Nephron progenitor cell (in vitro differentiated cells): ENCODE measurements at places on chromosomes 16 and 17.
A peak's percentile ranks its signal among the peaks of the same experiment; 100 is the strongest.

- peak within 1 kb of the TSS; percentile 77 for H3K4me3 ChIP-seq
- peak; percentile 78 for DNase-seq
- H3K4me1 ChIP-seq, result peaks cover 16% of the 10 kb centered on the region
- no peak within 1 kb of the TSS for H3K27ac ChIP-seq
- H3K36me3 ChIP-seq, result no peaks in the 10 kb centered on the region
Observed at GRCh38 chr16:56637814-56638750, at the start of gene MT1A. Gene MT1A, plus strand, starts transcription at chr16:56638666. Its CDS starts 73 bp downstream, at chr16:56638739.

GRCh38 chr17:66364508-66364907 is 62.1 kb downstream of the PRKCA start:
- H3K27ac ChIP-seq, result no peak overlapping the region
- DNase-seq, result no peak
- H3K4me3 ChIP-seq, result no peak overlapping the region
- H3K36me3 ChIP-seq, result no peaks in the 10 kb centered on the region
- H3K27me3 ChIP-seq, result no peaks in the 10 kb centered on the region
- H3K4me1 ChIP-seq, result peaks cover 21% of the 10 kb centered on the region

DNA sequence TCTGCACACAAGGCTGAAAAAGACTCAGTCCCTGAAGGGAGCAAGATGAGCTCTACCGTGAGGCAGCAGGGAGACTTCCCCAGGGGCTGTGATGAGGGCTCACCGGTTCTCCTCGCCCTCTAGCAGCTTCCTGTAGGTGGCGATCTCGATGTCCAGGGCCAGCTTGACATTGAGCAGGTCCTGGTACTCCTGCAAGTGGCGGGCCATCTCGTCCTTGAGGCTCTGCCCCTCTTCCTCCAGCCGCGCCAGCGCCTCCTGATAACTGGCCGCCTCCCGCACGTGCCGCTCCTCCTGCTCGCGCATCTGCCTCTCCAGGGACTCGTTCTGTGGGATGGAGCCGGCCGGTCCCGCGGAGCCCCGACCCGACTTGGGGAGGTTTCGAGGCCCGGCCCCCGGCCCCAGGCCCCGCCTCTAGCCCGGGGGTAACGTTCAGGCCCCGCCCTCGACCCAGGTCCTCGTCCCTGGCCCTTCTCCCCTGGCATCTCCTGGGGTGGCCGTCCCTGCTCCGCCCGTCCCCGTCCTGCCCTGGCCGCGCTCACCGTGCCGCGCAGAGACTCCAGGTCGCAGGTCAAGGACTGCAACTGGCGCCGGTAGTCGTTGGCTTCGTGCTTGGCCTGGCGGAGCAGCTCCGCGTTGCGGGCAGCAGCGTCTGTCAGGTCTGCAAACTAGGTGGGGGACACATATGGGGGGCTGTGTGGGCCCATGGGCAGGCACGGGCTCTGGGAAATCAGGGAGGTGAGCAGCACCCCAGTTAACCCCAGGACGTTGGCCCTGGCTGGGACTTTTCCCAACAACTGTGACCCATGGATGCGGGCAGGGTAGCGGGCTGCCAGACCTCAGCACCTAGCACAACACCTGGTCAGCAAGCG is 3.9 kb downstream of the GFAP start:
- peak; percentile 70 for DNase-seq
- H3K27me3 ChIP-seq, result peaks cover 47% of the 10 kb centered on the region
- peak overlapping the region; percentile 44 for H3K4me3 ChIP-seq
- H3K36me3 ChIP-seq, result no peaks in the 10 kb centered on the region
- no peak overlapping the region for H3K27ac ChIP-seq

DNA sequence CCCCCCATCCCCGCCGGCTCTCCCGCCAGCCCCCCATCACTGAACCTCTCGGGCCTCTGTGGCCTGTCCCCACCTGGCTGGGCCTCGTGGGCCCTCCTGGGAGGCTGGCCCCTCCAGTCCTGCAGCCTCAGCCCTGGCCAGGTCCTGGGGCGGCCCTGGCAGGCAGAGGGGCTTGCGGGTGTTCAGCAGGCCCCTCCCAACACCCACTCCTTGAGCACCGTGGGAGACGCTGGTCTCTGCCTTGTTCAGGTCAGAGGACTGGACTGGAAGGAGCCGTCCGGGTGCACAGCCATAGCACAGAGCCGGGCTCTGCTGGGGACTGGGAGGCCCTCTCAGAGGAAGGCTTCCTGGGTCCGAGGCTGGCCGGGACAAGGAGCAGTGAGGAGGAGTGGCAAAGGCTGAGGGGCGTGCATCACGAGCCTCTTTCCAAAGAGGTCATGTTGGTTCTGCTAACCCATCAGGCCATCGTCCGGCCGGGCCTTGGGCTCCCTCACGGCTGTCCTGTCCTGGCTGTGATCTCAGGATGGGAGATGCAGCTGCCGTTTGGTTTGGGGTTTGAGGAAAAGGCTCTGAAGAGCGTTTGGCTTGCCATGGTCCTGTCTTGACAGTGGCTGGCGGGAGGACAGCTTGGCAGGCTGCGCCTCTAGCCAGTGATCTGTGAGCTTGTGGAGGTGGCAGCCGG is 6.3 kb upstream of the PABPN1L start:
- peaks cover 15% of the 10 kb centered on the region for H3K27me3 ChIP-seq
- no peaks in the 10 kb centered on the region for H3K36me3 ChIP-seq
- DNase-seq, result no peak
- no peak overlapping the region for H3K4me3 ChIP-seq

DNA sequence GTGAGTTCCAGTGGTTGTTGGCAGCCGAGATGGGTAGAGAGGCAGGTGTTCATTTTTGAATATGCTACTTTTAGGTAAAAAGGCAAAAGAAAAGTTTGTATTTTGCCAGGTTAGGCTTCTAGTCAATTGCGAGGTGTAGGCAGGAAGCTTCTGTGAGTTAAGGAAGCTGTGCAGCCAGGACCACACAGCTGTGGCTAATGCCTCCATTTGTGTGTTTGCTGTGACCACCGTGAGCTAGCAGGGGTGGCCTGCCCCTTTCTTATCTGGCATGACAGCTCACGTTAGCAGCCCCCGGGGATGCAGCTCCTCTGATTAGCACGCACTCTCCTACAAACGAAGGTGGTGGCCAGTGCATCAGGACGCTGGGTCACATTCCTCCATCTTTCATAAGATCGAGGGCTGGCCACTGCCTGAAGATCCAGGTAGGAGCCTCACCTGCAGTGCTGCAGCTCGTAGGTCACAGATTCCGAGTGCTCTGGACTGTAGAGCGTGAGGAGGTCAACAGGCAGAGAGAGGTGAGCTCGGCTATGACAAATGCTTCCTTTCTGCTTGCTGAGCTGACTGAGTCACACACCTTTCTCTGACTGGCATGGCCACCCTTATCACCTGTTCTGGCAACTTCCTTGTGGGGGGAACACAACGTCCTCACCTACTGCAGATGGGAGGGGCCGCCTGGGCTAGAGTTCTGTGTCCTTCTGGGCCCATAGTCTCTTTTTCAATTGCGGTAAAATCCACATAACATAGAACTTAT is 244.4 kb downstream of the HS3ST3B1 start:
- H3K4me1 ChIP-seq, result peaks cover 9% of the 10 kb centered on the region
- H3K36me3 ChIP-seq, result no peaks in the 10 kb centered on the region
- DNase-seq, result no peak

DNA sequence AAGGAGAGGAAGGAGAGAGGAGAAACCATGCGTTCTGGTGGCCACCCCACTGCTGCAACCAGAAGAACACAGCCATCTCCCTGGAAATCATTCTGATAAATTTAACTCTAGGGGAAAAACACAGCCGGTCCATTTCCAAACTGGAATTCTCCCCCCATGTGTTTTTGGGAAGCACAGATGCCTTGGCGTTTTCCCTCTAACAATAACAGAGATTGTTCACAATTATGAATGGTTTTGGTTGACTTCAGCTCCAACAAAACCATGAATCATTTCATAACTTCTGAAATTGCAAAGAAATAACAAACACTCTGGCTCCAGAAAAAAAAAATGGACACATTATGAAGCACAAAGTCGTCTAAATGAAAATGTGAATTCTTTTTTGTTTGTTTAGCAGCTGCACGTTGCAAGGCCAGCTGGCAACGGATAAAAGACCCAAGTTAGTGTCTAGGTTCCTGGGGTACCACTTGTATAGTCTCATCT is 46.2 kb downstream of the GNAO1 start:
- H3K4me1 ChIP-seq, result no peaks in the 10 kb centered on the region
- no peak overlapping the region for H3K27ac ChIP-seq
- H3K36me3 ChIP-seq, result no peaks in the 10 kb centered on the region
- no peak for DNase-seq
- H3K27me3 ChIP-seq, result peaks cover 18% of the 10 kb centered on the region

DNA sequence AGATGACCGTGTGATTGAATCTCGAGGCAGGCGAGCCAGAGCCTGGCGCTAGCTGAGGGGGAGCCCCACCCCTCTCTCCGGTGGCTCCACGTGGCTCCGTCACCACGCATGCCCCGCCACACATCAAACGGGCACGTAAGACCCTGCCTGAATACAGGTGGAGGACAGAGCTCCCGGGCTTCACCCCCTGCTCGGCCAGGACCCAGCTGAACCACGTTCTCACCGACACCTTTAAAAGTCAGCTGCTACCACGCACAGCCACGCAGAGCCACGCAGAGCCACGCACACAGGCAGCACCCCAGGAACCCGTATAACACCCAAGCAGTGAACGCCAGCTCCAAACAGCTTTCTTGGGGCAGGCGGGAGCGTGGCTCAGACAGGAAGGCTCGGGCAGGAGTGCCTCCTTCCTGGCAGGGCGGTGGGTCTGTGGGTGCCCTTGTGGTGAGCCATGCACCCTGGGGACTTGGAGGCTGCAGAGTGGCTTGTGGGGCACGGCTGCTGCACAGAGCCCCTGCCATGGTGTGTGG is 4.4 kb downstream of the TMEM204 start:
- peaks cover 30% of the 10 kb centered on the region for H3K4me1 ChIP-seq
- no peaks in the 10 kb centered on the region for H3K36me3 ChIP-seq
- H3K27me3 ChIP-seq, result no peaks in the 10 kb centered on the region
- H3K4me3 ChIP-seq, result no peak overlapping the region
- H3K27ac ChIP-seq, result peak overlapping the region; percentile 78

DNA sequence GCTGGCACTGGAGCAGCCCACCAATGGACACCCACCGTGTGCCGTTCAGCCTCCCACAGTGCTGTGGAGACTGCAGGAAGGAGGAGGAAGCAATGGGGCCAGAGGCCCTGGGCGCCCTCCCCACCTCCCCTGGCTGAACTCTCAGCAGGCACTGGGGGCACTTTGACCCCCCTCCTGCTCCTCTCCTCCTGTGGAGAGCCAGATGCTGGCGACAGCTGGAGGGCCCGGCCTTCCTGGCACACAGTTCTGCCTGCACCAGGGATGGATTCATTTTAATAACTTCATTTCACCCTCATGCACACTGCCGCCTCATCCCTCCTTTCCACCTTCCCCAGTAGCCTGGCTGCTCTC is 6.0 kb downstream of the NXPH3 start:
- H3K4me1 ChIP-seq, result peaks cover 24% of the 10 kb centered on the region
- no peaks in the 10 kb centered on the region for H3K36me3 ChIP-seq
- no peak for DNase-seq
- no peak overlapping the region for H3K4me3 ChIP-seq
- H3K27me3 ChIP-seq, result peaks cover 9% of the 10 kb centered on the region

- no peak overlapping the region for H3K4me3 ChIP-seq
- DNase-seq, result no peak
- H3K4me1 ChIP-seq, result no peaks in the 10 kb centered on the region
- no peaks in the 10 kb centered on the region for H3K36me3 ChIP-seq
Observed at GRCh38 chr17:53217311-53217710, 605.4 kb upstream of the KIF2B start.

DNA sequence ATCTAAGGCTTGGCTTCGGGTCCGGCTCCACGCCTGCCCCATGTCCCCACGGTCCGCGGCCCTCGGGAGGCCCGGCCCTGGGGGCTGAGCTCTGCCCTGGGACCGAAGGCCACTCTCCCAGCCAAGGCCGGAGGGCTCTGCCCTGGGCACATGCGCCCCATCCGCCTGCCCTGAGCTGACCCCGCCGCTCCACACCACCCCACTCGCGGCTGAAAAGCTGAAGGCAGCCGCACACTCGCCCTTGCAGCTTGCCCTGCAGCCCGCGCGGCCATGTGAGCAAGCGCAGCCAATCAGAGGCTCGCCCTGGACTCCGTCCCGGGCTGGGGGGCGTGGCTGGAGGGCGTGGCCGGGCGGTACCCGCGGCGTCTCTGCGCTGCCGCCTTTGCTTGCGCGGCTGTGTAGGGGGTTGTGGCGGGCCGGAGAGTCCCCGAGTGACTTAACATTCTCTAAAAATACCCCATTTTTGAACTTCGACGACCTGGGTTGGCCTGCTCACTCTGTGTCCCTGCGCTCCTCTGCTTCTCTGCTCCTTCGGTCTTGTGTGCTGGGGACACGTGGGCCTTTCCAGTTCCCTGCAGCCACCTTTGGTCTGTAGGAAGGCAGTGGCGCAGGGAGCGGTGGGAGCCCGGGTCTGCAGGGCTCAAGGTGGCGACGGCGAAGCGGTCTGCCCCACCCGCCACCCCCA is 8.8 kb upstream of the MAP2K3 start:
- peaks cover 11% of the 10 kb centered on the region for H3K4me1 ChIP-seq
- DNase-seq, result peak; percentile 99
- no peaks in the 10 kb centered on the region for H3K36me3 ChIP-seq

DNA sequence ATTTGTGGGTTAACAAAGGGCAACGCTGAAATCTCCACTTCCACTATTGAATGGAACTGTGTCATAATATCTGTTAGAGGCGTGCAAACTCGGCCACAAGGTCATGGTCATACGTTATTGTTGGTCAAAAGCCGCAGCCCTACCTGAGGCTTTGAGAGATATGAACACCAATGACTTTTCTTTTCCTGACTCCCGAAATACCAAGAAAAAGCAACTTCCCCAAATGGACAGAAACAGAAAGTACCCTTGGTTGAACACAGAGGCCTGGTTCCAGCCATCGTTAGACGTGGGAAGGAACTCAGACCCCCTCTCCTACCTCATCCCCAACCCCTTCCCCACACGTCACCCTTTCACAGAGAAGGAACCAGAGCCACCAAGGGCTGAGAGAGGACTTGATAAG is 1.4 kb upstream of the PIK3R5 start:
- peak overlapping the region; percentile 56 for H3K4me3 ChIP-seq
- H3K36me3 ChIP-seq, result peaks cover 4% of the 10 kb centered on the region
- no peak for DNase-seq
- H3K27me3 ChIP-seq, result peaks cover 89% of the 10 kb centered on the region
- peaks cover 14% of the 10 kb centered on the region for H3K4me1 ChIP-seq

GRCh38 chr16:81401035-81401950 is 43.3 kb upstream of the CMIP start:
- H3K27me3 ChIP-seq, result peaks cover 28% of the 10 kb centered on the region
- H3K4me3 ChIP-seq, result no peak overlapping the region
- H3K4me1 ChIP-seq, result no peaks in the 10 kb centered on the region
- no peak overlapping the region for H3K27ac ChIP-seq
- no peak for DNase-seq
- H3K36me3 ChIP-seq, result no peaks in the 10 kb centered on the region

- H3K36me3 ChIP-seq, result peaks cover 39% of the 10 kb centered on the region
- H3K4me1 ChIP-seq, result peaks cover 7% of the 10 kb centered on the region
- no peaks in the 10 kb centered on the region for H3K27me3 ChIP-seq
- DNase-seq, result no peak
- H3K4me3 ChIP-seq, result no peak overlapping the region
Observed at GRCh38 chr16:87739801-87740200, 26.0 kb downstream of the KLHDC4 start.
